ENCODE measurements at places on chromosomes 7 and 10. TPM values are rescaled to one million over a fixed set of nuclear protein-coding genes. Genes with fewer than 3 reads are reported as not detected.

SLC16A12 gene
- not detected for total RNA-seq

HACD1 gene
- 0.76 TPM for total RNA-seq

R3HCC1L gene
- 19.6 TPM for total RNA-seq

DNA sequence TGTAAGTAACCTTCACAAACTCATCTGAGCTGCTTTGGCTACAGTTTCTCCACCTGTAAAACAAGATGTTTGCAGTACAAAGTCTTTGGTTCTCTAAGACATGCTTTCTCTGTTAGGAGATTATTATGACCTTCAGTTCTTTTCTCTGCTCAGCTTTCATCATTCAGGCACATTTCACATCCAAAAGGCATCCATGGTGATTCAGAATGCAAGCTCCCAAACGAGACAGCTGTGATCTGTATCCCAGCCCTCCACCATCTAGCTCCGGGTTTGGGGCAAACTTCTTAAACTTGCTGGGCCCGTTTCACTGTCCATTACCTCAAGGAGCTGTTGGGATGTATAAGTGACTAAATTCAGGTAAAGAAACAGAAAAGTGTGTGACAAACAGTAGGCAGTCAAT is 95.8 kb upstream of the COL1A2 start:
- DNase-seq, result no peak

DNA sequence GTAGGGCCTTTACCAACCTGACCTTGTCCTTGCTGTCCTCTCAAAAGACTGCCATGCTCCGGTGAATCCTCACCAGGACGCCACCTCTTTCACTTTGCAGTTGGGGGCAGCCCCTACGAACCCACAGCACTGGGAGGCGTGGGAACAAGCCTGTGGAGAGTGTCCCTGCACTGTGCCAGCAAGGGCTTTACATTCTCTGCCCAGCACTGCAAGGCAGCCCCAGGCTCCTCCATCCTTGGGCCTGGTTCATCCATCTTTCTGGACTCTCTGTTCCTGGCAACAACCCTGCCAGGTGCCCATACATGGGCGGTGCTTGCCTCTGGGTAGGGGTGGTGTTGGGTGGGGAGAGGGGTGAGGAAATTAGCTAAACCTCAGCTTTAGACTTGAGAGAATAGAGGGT is 1.4 kb downstream of the CHAT start:
- DNase-seq, result no peak

GRCh38 chr7:24406789-24407299 is 122.9 kb downstream of the NPY start:
- DNase-seq, result no peak

- no peak for DNase-seq
These were observed 35.6 kb downstream of the PRKAR2B start for GRCh38 chr7:107080099-107080505.

DNA sequence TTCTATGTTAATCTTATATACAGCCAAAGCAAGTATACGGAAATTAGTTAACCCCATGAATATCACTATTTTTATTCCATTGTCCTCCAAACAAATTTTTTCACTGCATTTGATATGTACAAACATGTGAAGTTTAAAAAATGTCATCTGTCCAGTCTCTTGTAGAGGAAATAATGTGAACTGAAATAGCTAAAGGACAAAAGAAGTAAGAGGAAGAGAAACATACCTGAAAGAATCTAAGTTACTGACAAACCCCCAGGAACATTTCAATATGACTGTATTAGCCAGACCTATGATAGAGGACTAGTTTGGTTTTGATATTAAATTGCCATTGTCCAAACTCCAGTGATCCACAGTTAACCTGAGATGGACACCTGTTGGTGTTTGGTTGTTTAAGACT is 80.6 kb downstream of the NRCAM start:
- DNase-seq, result no peak

DNA sequence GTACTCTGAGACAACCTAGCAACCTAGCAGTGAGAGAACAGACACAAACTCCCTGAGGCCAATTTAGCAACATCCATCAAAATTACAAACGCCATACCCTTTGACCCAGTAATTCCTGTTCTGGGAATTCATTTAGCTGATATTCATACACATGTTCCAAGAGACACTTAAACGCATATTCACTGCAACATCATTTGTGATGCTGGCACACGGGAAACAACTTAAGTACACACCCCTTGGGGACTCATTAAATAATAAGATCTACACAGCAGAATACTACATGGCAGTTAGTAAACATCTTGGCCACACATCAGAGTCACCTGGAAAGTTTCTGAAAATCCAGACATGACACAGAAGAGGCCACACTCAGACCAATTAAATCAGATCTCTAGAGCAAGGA is 17.6 kb downstream of the NUDCD3 start:
- DNase-seq, result no peak

GRCh38 chr10:70147259-70147625 is 742 bp upstream of the TYSND1 start:
- no peak for DNase-seq

DNA sequence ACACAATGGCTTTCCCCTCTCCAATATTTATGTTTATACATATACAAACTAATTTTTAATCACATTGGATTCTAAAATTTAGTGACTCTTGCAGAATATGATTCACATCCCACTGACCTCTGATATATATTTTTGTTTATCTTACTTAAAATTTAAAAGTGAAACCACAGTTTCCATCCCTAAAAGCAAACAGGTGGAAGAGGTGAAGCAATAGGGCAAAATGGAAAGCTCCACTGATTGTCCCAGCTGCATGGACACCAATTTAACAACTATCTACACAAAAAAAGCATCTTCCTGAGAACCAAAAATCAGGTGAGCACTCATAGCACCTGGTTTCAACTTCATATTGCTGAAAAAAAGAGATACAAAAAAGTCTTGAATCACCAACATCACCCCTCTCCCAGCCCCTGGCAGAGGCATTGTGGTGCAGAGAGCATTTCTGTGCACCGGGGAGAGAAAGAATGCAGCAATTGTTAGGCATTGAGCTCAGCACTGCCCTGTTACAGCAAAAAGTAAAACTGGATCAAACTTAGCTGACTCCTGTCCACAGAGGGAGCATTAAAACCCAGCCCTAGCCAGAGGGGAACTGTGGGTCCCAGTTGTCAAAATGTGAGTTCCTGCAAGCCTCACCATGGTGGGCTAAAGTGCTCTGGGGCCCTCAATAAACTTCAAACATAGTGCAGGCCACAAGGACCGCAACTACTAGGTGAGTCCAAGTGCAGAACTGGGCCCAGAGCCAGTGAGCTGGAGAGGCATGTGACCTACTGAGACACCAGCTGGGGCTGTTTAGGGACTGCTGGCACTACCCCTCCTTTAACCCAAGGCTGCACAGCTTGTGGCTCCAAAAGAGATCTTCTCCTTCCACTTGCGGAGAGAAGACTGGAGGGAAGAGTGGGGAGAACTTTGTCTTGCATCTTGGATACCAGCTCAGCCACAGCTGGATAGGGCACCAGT is 92.1 kb downstream of the SIRT1 start:
- DNase-seq, result no peak

- no peak for DNase-seq
These were observed at the start of gene CCDC3 for GRCh38 chr10:13001041-13001886. Gene CCDC3 (minus strand): TSS chr10:13001713. CDS start chr10:13001570, 143 bp downstream.

DNA sequence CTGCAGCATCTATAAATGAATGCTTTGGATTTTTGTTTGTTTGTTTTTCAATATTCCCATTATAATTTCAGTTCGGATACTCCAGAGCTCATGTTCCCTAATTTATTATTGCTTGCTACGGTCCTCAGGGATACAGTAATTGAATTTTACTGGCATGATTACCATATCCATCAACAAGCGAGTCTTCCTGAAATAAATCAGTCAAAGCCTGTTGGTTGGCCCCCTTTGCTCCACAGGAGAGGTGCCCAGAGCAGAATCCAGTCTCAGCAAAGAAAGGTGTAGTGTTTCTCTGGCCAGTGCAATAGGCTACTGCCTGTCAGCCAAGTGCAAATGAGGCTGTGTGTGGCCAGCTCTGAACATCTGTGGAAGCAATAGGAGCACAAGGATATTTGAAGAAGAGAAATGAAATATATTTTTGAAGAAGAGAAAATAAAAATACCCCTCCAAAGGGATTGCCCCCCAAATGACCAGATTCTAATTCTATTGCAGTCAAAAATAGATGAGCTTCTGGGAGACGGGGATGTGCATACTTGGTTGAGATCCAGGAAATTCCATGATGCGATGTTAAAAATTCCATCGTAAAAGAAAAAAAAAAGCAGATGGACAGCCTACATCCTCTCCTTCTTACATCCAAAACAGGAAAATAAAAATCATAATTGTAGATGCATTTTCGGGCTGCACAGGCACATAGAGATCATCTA is 18.1 kb downstream of the TRIL start:
- no peak for DNase-seq

- no peak for DNase-seq
These were observed 608.0 kb upstream of the GALNT17 start for GRCh38 chr7:70523989-70524351.

GRCh38 chr7:128172151-128172550 is 68.9 kb upstream of the LEP start:
- DNase-seq, result no peak

GRCh38 chr7:66523409-66523808 is 105.3 kb upstream of the KCTD7 start:
- no peak for DNase-seq

GRCh38 chr10:31782701-31783100 is 145.9 kb downstream of the ARHGAP12 start:
- no peak for DNase-seq

DNA sequence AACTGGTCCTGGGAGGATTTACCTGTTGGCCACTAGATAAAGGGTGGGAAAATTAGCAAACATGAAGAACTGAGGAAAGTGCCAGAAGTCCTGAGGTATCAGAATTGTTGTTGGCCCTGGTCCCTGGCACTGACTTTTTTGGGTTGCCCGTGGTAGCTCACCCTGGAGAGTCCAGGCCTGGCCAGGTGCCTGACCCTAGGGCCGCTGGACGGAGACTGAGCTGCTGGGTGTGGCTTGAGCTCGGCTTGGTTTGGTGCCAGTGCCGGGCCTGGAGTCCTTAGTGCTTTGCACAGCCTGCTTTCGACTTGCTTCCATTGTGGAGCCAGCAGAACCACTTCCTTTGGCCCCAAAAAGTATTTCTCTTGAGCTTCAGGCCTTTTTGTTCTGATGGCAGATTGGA is 12.9 kb downstream of the MDH2 start:
- no peak for DNase-seq

GRCh38 chr7:5462216-5462615 is 38.6 kb upstream of the TNRC18 start:
- DNase-seq, result no peak
